Thoracic aorta (tissue), 2 donors: ENCODE measurements at places on chromosomes 12 and 14.

DNA sequence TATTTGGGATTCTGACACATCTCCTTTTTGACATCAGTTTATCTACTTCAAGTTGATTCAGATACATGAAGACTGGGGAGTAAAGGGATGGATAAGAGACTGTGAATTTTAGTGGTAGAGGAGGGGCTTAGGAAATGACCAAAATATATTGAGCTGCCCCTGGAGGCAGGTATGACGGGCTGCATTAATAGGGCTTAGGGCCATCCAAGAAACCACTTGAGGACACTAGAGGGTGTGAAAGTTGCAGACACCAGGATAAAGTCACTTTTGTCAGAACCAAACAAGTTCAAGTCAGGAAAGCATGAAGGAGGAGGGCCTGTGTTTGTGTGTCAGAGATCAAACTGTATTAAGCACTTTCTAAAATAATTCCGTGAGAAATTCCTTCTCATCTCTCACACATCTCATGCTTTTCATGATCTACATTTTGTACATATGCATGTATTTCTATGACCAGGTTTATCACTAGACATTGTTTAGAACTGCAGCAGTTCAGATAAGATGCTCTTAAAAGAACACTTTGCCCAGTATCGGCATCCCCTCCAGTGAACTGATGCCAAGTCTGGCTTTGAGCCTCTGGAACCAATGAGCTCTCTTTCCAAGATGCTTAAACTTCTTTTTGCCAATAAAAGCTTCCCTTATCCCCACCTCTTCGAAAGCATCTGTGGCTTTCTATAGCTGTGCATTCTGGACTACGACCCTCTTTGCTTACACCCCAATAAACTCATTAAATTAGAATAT, 136.9 kb downstream of the SLC38A1 start:
- DNase-seq, result no peak

DNA sequence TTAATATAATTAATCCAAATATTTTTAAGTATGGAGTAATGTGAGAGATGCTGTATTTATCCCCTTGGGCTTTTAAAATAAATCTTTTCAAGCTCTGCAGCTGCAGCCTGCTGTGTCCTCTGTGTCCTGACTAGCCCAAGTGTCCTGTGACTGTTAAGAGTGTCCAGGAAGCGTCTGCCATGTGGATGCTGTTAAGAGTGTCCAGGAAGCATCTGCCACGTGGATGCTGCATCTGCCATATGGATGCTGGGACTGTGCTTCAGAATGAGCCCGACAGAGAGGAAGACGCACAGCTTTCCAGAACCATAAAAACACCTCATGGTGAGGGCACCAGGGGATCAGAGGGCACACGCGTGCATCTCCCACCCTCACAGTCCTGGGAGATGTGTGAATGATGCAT, 307.2 kb downstream of the ADGRD1 start:
- no peak for DNase-seq

DNA sequence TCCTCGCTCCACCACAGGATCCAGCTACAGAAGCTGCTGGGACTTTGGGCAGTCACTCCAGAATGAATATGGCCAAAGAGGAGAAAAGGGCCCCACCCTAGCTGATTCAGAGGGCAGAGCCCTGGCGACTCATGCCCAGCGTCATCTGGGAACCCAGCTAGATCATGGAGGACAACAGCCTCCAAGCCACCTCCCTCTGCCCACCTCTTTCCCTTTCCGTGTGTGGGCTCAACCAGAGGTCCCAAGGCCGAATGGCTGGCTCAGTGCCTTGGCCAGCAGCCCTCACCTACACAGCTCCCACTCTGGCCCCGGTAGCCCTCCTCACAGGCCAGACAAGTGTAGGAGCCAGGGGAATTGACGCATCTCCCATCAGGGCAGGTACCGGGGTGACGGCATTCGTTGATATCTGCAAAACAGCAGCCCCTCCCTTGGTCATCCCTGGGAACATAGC, 17.4 kb downstream of the ISCA2 start:
- no peak for DNase-seq

DNA sequence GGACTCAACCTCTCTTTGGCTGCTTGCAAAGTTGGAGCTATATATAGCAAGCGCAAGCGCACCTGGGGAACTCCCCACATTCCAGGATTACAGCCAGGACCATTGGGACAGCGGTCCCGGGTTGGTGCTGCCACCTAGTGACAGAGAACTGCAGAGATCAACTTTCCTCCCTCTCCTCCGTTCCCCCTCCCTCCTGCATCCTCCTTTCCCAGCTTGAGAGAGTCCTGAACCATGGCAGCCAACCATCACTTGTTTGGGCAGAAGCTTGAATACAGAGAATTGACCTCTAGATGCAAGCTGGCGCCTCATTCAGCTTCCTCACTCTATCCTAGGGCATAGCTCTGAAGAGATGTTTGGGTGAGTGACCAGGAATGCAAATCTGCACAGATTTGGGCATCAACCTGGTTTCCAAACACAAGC, 17.4 kb upstream of the FLVCR2 start:
- no peak for DNase-seq

- no peak for DNase-seq
Observed at GRCh38 chr14:23353433-23353780, 720 bp upstream of the SLC22A17 start.

GRCh38 chr12:127292736-127293135, 974.2 kb upstream of the TMEM132C start:
- no peak for DNase-seq
